Effector CD4-positive, alpha-beta T cell (primary cell): ENCODE measurements at places on chromosomes 7 and 10.

DNA sequence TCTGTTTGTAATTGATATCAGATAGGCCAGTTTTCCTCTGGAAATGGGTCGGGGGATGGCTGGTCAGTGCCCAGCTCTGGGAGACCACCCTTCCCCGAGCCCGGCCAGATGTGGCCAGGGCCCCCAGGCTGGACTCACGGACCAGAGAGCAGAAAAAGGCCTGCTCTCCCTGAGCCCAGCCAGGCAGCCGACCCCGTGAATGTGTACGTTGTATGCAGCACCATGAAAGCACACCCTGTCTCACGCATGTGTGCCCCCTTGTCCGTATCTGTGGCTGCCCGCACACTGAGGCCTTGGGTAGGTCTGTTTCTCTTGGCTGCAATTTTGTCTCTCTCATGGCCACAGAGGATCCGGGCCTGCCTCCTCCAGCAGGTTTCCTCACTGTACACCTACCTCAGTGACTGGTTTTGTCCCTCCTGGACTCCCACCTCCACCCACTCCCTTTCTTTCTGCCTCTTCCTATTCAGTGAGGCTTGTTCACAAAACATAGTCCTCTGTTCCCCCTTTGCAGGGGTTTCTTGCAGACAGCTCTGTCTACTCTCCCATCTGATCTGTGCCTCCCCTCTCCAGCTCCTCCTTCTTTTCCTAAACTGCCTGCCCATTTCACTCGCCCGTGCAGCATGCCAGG lies 23.6 kb upstream of the ANKRD2 start:
- no peak for DNase-seq

- no peak for DNase-seq
These were observed 27.7 kb upstream of the TM9SF3 start for GRCh38 chr10:96614515-96614914.

DNA sequence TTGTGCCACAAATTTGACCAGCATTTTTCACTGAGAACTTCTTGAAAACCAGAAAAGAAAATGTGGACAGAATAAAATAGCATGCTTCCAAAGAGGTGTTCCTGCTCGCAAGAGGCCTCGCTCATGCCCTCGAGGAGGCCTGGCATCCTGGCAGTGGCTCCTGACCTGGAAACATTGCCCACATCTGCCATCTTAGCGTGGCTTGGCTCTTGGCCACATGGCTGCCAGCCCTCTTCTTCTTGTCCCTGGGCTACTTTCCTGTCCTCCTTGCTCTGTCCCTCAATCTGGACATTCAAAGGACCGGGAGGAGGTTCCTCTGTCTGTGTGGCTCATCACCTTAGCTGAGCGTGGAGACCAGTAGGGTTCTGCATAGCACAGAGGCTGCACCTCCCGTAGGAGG lies 131.6 kb upstream of the TMEM72 start:
- no peak for DNase-seq

- no peak for DNase-seq
These were observed 28.9 kb upstream of the PCGF5 start for GRCh38 chr10:91191584-91191919.

DNA sequence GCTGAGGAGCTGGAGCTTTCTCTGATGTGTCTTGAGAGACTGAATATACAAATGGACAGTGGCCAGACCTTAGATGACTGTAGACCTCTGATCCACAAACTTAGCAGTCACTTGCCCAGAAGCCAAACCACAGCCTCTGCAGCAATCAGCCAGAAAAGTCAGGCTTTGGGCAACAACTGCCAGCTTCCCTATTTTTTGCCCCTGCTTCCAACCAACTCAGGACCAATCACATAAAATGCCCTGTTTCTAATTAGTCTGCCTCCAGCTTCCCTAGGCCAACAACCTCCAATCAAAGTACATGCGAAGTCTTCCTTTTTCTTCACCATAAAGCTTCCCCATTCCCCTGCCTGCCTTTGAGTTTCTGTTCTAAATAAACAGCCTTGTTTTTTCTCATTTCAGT lies 37.8 kb upstream of the CACUL1 start:
- DNase-seq, result no peak

GRCh38 chr7:74452748-74453321 lies 871 bp upstream of the GTF2IRD1 start:
- DNase-seq, result no peak

DNA sequence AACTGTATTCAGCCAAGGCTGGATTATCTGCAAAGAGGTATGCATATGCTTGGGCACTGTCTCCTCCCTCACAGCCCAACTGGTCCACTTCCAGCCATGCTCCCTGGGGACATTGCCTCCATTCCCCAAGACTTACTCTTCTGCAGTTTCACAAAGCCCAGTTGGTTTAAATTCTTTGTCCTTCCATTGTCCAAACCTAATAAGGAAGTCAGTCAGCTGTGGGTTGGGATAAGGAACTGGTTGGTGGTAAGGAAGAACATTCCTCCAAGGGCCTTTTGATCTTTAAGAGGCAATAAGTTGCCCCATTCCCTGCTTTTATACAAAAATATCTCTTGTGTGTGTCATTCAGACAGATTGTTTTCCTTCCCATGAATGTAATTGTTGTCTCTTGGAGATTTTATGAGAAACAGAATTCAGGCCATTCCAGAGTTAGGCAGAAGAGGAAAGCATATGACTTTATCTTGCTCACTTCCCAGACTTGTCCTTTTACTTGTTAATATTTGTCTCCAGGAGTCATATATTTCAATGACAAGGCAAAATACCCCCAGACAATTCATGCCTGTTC lies 673.7 kb downstream of the SUGCT start:
- DNase-seq, result no peak

GRCh38 chr7:35697414-35698175 lies 2.7 kb upstream of the HERPUD2 start:
- DNase-seq, result no peak

- DNase-seq, result no peak
These were observed 194.8 kb downstream of the GRM8 start for GRCh38 chr7:127057918-127058317.

- no peak for DNase-seq
These were observed 4.6 kb upstream of the LDB3 start for GRCh38 chr10:86663576-86664339.

GRCh38 chr10:132169031-132169765 lies 17.6 kb upstream of the DPYSL4 start:
- no peak for DNase-seq

GRCh38 chr7:151404216-151405011 lies 5.4 kb downstream of the WDR86 start:
- no peak for DNase-seq
